ENCODE measurements at places on chromosomes 13 and 19.

DNA sequence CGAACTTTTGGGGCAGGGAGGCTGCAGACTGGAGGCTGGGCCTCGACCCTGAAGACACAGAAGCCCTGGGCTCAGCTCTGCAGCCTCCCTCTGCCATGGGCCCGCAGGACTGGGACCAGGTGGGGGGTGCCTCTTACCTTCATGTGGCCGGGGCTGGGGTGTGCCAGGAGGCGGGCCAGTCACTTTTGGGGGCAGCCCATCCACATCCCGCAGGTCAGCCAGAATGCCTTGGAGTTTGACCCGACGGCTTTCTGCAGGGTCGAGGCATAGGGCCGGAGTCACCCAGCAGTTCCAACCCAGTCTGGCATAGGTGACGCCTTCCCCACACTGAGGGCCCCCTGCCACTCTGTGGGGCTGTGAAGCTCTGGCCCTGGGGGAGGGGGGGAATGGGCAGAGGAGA, 10.8 kb upstream of the PRKD2 start:
- DNase-seq = no peak

- DNase-seq = no peak
Measured at GRCh38 chr13:47949799-47950198, 51.3 kb downstream of the SUCLA2 start.

DNA sequence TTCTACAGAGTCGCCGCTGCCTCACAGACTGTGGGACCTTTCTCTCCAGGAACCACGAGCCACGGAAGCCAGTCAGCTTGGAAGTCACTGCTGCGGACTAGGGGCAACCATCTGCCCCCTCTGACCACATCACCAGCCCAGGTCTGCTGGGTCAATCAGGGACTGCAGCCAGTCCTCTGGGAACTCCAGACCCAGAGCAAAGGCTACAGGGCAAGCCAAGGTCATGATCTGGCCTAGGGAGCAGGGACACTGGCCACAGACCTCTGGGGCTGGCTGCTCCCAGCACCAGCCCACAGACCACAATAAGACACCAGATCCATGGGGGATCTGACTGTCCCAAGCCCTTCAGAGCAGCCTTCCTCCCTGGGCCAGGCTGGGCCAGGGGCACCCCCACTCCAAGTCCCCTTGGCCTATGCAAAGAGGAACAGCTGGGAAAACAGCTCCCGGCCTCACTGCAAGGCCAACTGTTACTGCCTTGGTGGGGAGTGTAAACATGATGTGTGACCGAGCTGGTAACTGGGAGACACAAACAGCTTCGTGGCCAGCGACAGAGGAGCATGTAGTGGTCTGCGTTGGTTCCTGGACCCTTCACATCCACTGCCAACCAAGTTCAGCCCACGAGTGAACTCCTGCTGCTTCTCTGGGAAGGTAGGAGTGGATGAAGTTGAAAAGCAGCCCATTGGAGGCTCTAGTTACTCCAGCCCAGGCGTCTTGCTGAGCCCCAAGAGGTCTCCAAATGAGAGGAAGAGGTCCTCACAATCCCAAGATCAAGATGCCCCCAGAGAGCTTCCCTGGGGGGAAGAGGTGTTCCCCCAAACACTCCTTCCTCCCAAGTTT, 1.5 kb downstream of the AKT2 start:
- DNase-seq = no peak

DNA sequence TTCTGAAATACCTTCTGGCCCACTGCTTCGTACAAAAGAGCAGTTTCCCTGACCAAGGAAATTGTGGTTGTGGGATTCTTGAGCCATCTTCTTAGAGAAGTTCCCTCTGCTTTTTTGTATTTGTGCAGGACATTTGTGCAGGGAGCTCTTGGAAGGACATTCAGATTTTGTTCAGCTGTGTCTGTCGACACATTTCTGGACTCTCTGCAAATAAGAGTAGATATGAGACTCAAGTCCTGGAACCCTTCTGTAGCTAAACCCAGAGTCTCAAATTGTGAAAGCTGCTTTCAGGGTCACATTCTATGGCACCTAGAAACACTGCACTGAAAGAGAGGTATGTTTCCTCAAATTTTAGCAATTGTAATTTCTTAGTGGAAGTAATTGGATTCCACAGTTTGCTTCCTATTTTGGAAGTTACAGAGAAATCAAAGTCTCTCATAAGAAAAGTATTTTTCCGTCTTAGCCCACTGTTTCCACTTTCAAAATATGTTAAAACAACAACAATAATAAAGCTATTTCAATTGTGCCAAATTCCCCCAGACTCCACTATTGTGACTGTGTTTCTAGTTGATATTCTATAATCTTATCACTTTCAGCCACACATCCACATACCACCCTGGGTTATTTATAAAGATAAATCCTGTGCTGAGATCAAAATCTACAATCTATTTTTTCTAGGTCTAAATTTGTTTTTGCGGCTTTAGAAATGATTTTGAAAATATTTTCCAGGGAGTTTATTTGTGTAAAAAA, 224.0 kb downstream of the COG6 start:
- no peak for DNase-seq

DNA sequence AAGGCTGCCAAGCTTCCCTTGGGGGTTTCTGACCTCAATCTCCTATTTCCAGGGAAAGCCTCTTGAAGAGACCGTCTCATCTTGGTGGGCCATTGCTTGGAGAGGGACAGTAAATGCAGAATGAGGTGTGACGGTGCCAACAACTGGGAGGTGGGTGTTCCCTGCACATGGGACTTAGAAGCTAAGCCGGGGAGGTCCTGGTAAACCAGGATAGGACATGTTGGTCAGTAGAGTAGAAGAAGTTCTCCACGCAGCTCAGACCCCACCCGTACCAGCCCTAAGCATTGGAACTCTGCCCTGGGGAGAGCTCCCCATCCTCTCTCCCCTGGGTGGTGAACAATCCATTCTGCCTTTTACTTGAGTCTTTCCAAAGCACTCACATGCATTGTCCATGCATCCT, 92.0 kb downstream of the SOX1 start:
- DNase-seq = no peak

DNA sequence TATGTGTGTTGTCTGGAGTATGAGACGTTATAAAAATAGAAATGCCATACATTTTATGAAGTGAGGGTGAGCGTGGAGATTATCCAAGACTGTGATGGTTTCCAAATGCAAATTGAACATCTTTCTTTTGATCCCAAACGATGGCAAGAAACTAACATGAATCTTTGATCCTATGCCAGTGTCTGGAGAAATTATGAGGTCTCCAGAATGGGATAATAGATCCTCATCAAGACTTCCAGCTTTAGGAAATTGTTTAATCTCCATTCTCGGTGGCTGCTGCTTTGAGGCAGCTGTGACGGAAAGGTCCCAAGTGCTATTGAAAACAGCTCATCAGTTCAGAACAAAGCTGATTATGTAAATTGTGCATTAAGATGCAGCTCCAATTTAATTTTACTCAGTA, 30.8 kb downstream of the CBY2 start:
- no peak for DNase-seq

DNA sequence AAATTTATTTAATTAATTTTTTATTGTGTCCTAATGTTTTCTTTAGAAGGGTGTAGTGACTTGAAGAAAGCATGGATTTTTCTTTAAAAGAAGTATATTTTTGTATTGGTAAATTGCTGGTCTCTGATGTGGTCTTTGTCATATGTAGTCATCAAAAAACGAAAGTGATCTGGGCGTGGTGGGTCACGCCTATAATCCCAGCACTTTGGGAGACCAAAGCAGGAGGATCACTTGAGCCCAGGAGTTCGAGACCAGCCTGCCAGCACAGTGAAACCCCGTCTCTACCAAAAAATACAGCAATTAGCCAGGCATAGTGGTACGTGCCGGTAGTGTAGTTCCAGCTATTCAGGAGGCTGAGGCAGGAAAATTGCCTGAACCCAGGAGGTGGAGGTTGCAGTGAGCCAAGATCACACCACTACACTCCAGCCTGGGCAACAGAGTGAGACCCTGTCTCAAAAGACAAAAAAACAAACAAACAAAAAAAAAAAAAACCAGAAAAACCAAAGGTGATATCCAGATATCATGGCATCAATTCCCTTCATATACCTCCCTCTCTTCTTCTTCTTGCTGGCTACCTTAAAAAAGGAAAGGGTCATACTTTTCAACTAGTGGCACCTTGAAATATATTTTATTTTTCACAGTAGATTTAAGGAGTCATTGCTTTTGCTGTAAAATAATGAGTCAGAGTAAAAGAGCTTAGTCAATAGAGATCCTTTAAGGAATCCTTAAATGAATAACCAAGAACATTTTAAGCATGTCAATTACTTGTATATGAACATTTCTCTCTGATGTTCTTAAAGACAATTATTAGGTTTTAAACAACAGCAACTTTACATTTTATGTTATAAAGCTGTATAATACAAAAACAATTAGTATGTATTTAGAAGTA, 19.9 kb downstream of the KCTD4 start:
- no peak for DNase-seq

DNA sequence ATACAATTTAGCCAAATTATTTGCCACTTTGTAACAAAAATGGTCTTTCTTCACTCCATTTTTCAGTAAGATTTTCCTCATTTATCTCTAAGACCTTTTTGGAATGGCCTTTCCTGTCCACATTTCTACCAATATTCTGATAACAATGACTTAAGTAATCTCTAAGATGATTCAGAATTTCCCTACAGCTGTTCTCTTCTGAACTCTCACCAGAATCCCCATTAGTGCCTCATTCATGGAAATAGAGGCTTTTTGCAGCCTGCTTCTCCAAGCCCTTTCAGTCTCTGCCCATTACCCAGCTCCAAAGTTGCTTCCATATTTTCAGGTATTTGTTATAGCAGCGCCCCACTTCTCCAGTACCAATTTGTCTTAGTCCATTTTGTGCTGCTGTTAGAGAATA, 867.0 kb downstream of the GPC5 start:
- no peak for DNase-seq

- DNase-seq = no peak
Measured at GRCh38 chr19:2035590-2035991, 15.5 kb downstream of the MKNK2 start.

DNA sequence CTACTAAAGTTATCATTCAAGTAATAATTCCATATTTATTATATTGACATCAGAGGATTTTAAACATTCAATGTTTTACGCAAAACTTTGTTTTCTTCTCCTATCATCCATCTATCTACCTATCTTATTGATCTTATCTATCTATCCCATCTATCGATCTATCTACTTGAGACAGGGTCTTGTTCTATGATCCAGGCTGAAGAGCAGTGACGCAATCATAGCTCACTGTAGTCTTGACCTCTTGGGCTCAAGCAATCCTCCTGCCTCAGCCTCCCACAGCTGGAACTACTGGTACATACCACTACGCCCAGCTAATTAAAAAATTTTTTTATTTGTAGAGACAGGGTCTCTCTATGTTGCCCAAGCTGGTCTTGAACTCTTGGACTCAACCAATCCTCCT, 27.4 kb downstream of the ZC3H13 start:
- DNase-seq = no peak

- DNase-seq = no peak
Measured at GRCh38 chr13:48255954-48256353, 22.9 kb downstream of the ITM2B start.

- DNase-seq = no peak
Measured at GRCh38 chr13:46850214-46850613, 46.6 kb downstream of the HTR2A start.

All from A172 (cell line).